Panc1 (cell line): ENCODE measurements at places on chromosomes 7 and 10. TPM values are rescaled to one million over a fixed set of nuclear protein-coding genes. Genes with fewer than 3 reads are reported as not detected.

DNA sequence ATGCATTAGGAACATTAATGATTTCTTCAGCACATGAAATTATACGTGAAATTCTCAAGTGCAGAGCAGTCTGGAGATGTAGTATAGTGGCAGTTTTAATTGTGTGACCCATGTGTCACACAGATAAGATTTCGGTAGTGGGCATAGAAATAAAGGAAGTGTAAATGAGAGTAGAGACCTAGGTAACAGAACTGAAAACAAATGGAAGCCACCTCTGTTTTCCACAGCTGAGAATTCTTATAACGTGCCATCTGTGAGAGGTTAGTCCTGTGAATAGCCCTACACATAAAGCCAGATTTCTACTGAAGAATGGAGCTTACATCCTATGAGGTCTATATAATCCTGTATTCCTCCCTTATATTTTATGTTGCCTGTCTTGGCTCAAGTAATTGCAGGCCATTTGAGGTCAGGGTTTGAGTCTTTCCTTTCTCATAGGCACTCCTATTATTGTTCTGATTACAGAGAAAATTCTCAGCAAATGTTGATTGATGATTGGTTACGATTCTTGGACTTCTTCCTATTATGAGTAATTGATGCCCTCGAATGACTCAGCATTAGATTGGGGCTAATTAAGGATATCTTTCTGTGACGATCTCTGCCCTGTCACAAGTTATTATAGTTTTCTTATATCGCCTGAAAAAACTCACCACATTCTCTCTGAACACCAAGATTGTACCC lies 258.2 kb downstream of the KIF20B start:
- H3K4me1 ChIP-seq, result no peaks in the 10 kb centered on the region
- no peak for DNase-seq
- H3K4me3 ChIP-seq, result no peak overlapping the region
- H3K27me3 ChIP-seq, result 0 out of 2 replicates have a peak, but pooled peaks cover 2% of the 10 kb centered on the region
- no peak overlapping the region for H3K27ac ChIP-seq
- H3K36me3 ChIP-seq, result no peaks in the 10 kb centered on the region

DNA sequence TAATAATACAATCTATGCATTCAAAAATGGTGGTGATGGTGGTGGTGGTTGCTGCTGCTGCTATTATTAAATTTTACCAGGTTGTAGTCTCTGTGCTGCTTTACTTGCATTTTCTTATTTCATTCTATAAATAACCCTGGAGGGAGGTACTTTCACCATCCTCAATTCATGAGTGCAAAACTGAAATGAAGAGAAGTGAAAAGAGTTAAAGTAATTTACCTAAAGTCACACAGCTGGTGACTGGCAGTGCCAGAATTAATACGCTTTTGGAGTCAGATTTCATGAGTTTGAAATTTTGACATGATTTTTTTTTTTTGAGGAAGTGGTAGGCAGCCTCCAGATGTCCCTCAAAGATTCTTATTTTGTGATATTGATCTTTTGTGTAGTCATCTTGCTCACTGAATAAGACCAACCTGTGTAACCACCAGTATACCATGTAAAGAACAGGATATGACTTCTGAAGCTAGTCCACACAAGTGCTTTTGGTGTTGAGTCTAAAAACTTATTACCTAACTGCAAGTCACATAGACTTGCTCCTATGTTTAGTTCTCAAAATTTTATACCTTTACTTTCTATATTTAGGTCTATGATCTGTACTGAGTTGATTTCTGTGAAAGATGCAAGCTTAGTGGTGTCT lies 218.8 kb downstream of the ZWINT start:
- no peaks in the 10 kb centered on the region for H3K27me3 ChIP-seq
- no peak overlapping the region for H3K4me3 ChIP-seq
- no peaks in the 10 kb centered on the region for H3K4me1 ChIP-seq
- no peaks in the 10 kb centered on the region for H3K36me3 ChIP-seq
- DNase-seq, result no peak

GRCh38 chr10:132986978-132987377 lies 44.6 kb upstream of the CFAP46 start:
- no peaks in the 10 kb centered on the region for H3K36me3 ChIP-seq
- no peak overlapping the region for H3K4me3 ChIP-seq
- no peaks in the 10 kb centered on the region; the same call in 1 of the 2 replicates for H3K4me1 ChIP-seq
- DNase-seq, result no peak

LUC7L2 gene
- 110 TPM for total RNA-seq

DNA sequence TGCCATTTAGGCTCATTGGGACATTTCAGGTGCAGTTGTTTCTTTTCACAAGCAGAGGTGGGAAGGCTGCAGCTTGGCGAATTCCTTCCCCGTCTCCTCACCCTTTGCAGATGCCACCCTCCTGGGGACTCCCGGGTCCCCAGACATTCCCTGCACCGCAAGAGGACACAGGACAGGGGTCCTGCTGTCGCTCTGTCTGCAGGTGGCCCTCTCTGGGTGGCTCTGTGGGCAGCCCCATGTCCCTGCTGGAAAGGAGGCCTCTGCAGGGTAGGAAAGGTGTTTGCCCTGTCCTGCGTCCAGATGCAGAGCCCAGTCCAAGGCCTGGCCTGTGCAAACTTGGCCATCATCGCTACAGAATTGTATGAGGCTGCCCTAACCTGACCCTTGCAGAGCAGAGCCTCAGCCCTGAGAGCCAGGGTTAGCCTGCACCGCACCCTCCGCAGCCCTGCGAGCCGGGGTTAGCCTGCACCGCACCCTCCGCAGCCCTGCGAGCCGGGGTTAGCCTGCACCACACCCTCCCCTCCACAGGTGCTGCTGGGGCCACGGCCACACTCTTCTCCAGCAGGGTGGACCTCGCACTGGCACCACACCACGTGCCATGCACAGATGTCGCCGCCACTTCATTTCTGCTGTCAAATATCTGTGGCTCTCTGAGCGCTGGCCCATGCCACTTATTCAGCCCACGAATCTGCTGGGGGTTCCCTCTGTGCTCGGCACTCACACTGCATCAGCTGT lies 61.0 kb downstream of the CFAP46 start:
- H3K27ac ChIP-seq, result no peak overlapping the region
- no peak for DNase-seq
- H3K36me3 ChIP-seq, result no peaks in the 10 kb centered on the region

DNA sequence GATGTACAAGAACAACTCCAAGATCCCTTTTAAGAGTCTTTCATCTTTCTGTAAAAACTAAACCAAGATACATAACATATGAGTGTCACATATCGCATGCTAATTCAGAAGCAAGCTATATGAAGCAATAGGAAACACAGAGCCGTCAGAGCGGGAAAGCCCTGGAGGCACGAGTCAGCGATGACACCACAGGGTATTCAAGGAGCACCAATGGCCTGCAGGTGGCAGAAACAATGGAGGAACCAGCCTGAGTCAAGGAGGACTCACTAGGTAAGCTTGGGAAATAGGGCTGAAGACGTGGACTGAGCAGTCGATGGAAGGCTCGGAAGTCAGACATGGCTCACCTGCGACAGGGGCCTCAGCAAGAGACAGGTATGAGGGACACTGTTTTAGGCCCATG lies 214.4 kb downstream of the FAM107B start:
- no peak overlapping the region for H3K27ac ChIP-seq
- no peaks in the 10 kb centered on the region for H3K4me1 ChIP-seq
- no peak for DNase-seq
- H3K27me3 ChIP-seq, result no peaks in the 10 kb centered on the region
- H3K36me3 ChIP-seq, result no peaks in the 10 kb centered on the region

DNA sequence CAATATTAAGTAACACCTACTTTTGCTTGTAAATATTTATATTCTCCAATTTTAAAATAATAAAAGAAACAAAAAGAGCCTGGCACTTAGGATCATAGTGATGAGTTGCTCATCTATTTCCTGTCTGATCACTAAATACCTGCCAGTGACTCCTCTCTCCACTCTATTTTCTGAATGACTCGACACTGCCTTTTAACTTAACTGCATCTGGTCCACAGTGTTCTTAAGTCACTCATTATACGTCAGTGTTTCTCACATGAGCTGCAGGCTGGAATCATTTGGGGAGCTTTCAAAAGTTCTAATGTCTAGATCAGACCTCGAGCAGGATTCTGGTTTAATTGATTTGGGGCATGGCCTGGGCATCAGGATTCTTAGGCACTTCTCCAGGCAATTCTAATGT lies 78.0 kb upstream of the AGBL3 start:
- no peaks in the 10 kb centered on the region for H3K27me3 ChIP-seq
- H3K27ac ChIP-seq, result no peak overlapping the region
- no peak for DNase-seq
- H3K36me3 ChIP-seq, result no peaks in the 10 kb centered on the region; the same call in 1 of the 2 replicates
- no peaks in the 10 kb centered on the region for H3K4me1 ChIP-seq

DNA sequence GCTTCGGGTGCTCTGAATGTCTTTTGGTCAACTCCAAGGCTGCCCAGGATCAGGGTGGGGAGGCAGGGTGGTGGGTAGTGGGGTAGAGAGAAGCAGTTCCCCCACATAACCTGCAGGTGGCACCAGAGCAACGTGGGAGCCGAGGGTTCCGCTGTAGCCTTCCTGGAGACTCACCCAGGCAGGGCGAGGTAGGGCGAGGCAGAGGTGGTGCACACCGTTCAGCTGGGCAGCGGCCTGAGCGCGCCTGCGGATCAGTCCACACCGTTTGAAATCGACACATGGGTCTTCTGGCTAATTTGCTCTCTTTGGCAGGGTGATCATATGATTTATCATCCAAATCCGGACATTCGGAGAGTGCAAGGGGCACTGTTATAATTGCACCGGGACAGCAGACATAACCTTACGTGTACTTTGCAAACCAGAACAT lies 41.4 kb upstream of the MAP3K8 start:
- H3K4me1 ChIP-seq, result no peaks in the 10 kb centered on the region
- no peaks in the 10 kb centered on the region for H3K36me3 ChIP-seq
- H3K4me3 ChIP-seq, result no peak overlapping the region
- 0 out of 2 replicates have a peak, but pooled peaks cover 3% of the 10 kb centered on the region for H3K27me3 ChIP-seq

BZW2 gene
- total RNA-seq, result 80.9 TPM
